ENCODE measurements at places on chromosomes 5 and 9.
A peak's percentile ranks its signal among the peaks of the same experiment; 100 is the strongest.

DNA sequence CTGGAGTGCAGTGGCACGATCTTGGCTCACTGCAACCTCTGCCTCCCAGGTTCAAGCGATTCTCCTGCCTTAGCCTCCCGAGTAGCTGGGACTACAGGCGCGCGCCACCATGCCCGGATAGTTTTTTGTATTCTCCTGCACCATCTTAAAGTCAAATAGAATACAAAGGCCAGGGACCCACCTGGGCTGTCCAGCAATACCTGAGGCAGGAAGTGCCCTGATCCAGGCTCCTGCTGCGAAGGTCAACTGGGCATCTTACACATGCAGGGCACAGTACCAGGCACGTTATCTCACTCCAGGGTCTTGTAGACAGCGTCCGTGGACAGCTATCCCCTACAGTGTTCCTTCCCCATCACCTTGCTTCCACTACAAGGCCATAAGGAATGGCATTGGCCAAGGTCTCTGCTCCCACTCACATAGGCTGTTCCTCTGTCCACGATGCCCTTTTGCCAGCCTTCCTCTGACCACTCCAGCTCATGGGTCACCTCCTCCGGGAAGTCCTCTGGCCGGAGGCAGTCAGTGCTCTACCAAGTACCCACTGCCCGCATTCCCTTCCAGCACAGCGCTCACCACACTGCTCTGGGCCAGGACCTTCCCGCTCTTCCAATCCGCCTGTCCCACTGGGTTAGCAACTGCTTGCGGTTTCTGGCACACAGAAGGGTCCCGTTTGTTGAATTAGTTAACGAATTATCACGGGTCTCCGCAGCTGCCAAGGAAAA, 978 bp downstream of the P4HA2 start:
- DNase-seq, result no peak

DNA sequence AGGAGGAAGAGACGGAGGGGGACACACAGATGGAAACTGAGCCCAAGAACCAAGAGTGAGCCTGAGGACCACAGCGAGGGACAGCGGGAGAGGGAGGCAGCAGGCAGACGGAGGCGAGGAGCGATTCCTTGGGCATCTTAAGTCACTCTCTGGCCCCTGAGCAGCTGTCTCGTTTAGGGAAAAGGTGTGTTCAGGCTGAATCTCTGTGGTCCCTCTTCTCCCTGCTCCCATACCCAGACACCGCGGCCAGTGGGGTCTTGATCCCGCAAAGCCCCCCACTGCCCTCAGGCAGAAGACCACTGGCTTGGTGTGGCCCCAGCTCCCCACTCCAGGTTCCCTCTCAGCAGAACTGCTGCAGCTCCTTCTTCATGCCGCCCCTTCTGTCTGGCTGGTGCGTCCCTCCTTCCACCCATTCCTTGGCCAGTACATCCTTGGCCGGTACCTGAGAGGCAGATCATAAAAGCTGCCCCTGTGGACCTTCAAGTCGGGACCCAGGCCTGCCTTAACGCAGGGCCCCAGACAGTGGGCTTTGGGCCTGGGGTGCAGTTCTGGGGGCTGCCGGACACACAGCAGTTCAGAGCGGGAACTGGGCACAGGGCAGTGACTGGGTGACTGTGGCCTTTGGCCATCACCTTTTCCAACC, 5.8 kb upstream of the RALGDS start:
- DNase-seq, result no peak

GRCh38 chr5:62937661-62938558, 359.3 kb downstream of the LRRC70 start:
- DNase-seq, result no peak

GRCh38 chr9:752201-752600, 89.3 kb upstream of the DMRT1 start:
- no peak for DNase-seq

- DNase-seq, result no peak
These were observed 147.5 kb upstream of the FBXL17 start for GRCh38 chr5:108529381-108529780.

DNA sequence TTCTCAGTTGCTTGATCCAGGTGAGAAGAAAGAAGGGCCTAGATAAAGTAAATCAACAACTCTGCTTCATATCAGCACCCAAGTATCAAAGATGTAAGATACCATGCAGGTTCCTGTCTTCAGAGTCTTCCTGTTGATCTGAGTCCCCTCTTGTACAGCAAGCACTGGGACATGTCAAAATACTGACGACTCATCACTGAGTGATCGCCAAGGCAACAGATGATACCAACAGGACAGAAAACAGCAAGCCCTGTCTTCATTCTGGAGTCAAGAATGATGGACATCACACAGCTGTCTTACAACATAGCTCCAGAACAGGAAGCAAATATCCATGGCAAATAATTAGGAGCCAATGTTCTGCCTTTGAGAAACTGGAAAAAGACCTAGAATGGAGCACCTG, 83.7 kb downstream of the TARS1 start:
- DNase-seq, result no peak

DNA sequence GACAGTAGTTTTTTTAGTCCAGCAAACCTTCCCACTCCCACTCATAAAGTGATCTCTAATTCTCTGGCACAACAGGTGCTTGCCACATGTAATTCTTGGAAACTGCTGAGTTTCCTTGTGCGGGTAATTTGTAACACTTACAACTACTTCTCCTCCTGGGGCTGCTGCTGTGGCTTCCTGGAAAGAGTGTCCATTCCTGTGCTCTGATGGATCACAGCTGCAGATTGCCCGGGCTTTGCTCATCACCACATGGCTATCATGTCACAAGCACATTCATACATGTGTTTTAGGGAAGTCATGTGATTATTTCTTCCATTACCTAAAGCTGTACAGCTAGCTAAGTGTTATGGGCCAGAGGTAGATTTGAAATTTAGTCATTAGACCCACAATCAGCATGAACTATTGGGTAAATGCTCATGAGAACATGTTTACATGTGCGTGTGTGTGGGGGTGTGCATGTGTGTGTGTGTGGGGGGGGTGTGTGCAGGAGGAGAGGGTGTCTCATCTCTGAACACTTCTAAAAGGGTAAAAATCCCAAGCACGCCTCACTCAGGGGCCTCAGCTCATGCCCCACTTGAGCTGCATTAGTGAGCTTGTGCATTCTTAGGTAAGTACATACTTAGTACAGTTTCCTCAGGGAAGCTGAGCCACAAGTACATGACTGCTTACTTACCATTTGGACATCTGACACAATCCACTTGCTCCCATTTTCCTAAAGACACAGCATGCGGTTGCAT, 118.1 kb upstream of the CCDC112 start:
- no peak for DNase-seq

DNA sequence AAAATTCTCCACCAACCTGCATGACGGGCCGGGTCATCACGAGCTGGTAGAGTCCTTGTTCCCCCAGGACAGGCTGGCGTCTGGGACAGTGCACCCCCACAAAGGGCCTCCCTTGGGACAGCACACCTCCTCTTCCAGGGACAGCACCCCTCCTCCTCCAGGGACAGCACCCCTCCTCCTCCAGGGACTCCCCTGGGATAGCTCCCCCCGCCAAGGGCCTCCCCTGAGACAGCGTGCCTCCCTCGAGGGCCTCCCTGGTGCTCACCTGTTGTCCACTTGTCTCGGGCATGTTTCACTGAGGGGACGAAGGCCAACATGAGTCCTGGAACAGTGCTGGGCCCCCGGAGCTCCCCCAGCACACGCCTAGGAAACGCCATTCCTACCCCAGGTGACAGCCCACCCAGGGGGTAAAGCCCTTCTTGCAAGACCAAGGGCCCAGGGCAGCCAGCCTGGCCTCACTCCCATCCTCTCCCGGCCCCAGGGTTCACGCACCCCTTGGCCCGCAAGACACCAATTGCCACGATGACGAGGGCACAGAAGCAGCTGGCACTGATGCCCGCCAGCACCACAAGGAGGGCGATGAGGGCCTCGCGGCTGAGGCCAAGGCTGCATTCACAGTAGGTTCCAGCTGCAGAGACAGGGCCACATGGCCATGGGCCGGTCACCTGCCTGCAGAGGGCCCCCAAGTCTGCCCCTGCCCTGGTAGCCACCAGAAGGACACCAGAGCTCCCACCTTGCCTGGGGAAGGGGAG, 531 bp downstream of the TMEM210 start:
- no peak for DNase-seq

DNA sequence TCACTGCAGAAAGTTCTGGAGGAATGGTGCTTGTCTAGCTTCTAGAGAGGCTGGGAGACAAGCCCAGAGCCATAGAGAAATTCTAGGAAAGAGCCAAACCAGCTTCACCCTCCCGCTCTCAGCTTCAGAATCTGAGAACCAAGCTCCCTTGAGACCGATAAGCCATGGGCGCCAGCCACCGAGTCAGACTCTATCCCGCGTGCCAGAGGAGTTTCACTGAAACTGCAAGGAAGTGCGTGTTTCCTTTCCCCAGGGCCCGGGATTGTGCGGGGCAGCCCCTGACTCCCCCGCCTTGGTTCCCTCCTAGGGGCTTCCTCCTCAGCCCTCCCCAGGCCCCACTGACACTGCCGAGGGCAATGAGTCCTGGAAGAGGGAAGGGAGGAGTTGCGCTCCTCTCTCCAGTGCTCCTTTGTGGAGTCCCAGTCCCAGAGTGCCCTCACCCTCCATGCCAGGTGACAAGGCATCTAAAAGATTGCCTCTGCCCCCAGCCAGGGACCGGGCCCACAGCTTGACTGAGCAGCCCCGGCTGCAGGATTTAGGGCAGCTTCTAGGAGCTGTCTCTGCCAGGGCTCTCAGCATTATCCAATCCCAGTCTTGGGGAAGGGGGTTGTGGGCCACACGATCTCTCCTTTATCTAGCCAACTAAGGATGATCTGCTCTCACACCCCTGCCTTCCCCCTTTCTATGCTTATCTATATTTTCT, 18.4 kb upstream of the TCF7 start:
- DNase-seq, result no peak

DNA sequence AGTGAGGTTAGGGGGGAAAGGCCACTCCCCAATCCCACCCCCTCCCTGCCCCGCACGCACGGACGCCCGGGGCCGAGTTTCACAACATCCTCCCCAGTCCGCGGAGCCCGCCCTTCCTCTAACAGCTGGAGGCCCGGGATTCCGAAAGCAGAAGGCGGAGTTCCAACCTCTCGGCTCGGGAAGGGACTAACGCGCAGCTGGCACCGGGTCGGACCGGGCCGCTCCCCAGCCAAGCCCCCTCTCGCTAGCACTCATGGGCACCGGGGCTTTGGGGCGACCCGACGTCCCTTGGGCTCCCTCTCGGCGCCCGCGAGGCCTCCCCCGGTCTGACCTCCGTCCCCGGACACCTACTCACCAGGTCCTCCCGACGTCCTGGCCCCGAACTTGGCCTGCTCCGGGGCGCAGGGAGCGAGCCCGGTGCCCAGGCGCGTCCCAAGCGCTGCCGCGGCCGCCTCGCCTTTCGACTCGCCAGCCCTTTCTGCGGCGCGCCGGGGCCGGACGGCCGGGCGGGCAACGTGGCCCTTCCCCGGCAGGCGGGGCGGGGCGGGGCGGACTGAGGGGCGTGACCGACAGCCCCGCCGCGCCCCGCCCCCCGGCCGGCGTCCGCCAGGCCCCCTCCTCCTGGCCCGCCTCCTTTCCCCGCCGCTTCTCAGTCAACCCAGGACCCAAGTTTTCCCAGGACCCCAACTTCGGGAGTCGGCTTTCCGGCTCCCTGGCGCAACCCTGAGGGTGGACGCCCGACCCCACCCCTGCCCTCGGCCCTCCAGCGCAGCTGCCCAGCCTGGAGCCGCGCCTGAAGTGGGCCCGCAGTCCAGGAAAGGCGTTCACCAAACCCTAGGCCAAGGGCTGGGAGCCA, at the start of gene MGAT1:
TSS of gene MGAT1 (minus strand) at position 482 of the 856 bp plus-strand sequence. CDS start 9,835 bp downstream, outside the sequence.
- DNase-seq, result peak; percentile 85
